ENCODE measurements at places on chromosomes 4 and X. TPM values are rescaled to one million over a fixed set of nuclear protein-coding genes. Genes with fewer than 3 reads are reported as not detected.

DNA sequence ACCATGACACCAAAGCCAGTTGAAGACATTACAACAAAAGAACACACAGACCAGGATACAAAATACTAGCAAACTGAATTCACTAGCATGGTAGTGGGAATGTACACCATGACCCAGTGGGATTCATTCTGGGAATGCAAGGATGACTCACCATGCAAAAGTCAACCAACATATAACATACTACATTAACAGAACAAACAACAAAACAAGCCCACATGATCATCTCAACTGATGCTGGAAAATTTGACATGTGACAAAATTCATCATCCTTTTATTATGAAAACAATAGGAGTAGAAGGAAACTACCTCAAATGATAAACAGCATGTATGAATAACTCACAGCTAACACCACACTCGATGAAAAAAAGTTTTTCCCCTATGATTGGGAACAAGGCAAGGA, 190.2 kb downstream of the DCLK2 start:
- no peak overlapping the region for H3K27ac ChIP-seq
- DNase-seq = no peak
- H3K4me1 ChIP-seq = no peaks in the 10 kb centered on the region
- peaks cover 2% of the 10 kb centered on the region for H3K36me3 ChIP-seq
- H3K27me3 ChIP-seq = no peaks in the 10 kb centered on the region

- H3K27ac ChIP-seq = no peak overlapping the region
- no peaks in the 10 kb centered on the region for H3K4me1 ChIP-seq
- H3K4me3 ChIP-seq = no peak overlapping the region
- DNase-seq = no peak
- no peaks in the 10 kb centered on the region for H3K36me3 ChIP-seq
Measured at GRCh38 chr4:177225605-177226004, 84.1 kb upstream of the NEIL3 start.

GRCh38 chrX:153365670-153366069, 31.7 kb downstream of the ZNF275 start:
- H3K4me1 ChIP-seq = no peaks in the 10 kb centered on the region
- H3K27ac ChIP-seq = no peak overlapping the region
- H3K4me3 ChIP-seq = no peak overlapping the region
- no peaks in the 10 kb centered on the region for H3K27me3 ChIP-seq
- no peaks in the 10 kb centered on the region for H3K36me3 ChIP-seq
- no peak for DNase-seq

GRCh38 chrX:370963-371745, 15.6 kb downstream of the PPP2R3B start:
- H3K36me3 ChIP-seq = peaks cover 20% of the 10 kb centered on the region
- H3K4me1 ChIP-seq = peaks cover 55% of the 10 kb centered on the region
- H3K27ac ChIP-seq = no peak overlapping the region

- H3K4me1 ChIP-seq = no peaks in the 10 kb centered on the region
- no peaks in the 10 kb centered on the region for H3K36me3 ChIP-seq
- H3K27me3 ChIP-seq = no peaks in the 10 kb centered on the region
- H3K27ac ChIP-seq = no peak overlapping the region
Measured at GRCh38 chr4:20159516-20159915, 92.2 kb upstream of the SLIT2 start.

GRCh38 chr4:62930884-62931283, 1478.4 kb downstream of the TECRL start:
- H3K4me3 ChIP-seq = no peak overlapping the region
- H3K27ac ChIP-seq = no peak overlapping the region
- DNase-seq = no peak

The GPC4 gene
- polyA plus RNA-seq = 17.8 TPM

GRCh38 chr4:155140889-155141288, 67.5 kb upstream of the NPY2R start:
- DNase-seq = peak; percentile 55
- H3K4me1 ChIP-seq = no peaks in the 10 kb centered on the region
- H3K27ac ChIP-seq = no peak overlapping the region
- H3K4me3 ChIP-seq = no peak overlapping the region

The UGT2B7 gene
- 0.32 TPM for polyA plus RNA-seq

The ZFP92 gene
- polyA plus RNA-seq = 2.6 TPM

DNA sequence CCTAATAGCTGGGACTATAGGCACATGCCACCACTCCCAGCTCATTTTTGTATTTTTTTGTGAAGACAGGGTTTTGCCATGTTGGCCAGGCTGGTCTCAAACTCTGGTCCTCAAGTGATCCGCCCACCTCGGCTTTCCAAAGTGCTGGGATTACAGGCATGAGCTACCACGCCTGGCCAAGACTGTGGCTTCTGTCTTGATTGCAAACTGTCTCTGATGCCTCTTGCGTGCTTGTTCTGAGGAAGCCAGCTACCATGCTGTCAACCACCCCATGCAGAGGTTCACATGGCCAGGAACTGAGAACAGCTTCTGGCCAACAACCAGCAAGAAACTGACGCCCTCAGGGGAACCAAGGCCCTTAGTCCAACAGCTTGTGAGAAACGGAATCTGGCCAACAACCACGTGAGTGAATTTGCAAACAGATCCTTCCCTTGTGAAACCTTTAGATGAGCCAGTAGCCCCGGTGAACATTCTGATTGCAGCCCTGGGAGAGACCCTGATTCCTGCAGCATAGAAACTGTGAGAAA, 71.2 kb downstream of the SUPT20HL2 start:
- no peaks in the 10 kb centered on the region for H3K4me1 ChIP-seq
- DNase-seq = no peak
- no peaks in the 10 kb centered on the region for H3K36me3 ChIP-seq
- peaks cover 10% of the 10 kb centered on the region for H3K27me3 ChIP-seq

DNA sequence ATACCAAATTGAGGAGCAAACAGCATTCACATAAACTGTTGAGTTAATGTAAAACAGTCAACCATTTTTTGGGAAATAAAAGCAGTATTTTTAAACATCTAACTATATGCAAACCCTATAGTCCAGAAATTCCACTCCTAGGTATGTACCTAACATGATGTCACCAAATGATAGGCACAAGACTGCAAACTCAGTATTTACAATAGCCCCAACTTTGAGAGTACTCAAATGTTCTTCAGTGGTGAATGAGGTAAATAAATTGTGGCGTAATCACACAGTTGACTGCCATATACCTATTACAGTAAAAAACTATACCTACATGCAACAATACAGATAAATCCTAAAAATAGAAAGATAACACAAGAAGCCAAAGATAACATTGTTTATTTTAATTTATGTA, 1243.8 kb upstream of the ADGRL3 start:
- H3K27ac ChIP-seq = no peak overlapping the region
- H3K4me3 ChIP-seq = no peak overlapping the region
- DNase-seq = no peak
- H3K36me3 ChIP-seq = no peaks in the 10 kb centered on the region

- DNase-seq = no peak
- H3K4me3 ChIP-seq = no peak overlapping the region
- peaks cover 8% of the 10 kb centered on the region for H3K27me3 ChIP-seq
- H3K36me3 ChIP-seq = no peaks in the 10 kb centered on the region
Measured at GRCh38 chrX:16061296-16061695, 62.1 kb upstream of the GRPR start.

- H3K4me1 ChIP-seq = peaks cover 6% of the 10 kb centered on the region
- H3K27me3 ChIP-seq = peaks cover 9% of the 10 kb centered on the region
- peaks cover 3% of the 10 kb centered on the region for H3K36me3 ChIP-seq
- no peak overlapping the region for H3K27ac ChIP-seq
- no peak for DNase-seq
Measured at GRCh38 chrX:9654929-9655328, 110.7 kb downstream of the GPR143 start.

GRCh38 chr4:76984127-76984526, 34.6 kb downstream of the SEPTIN11 start:
- H3K27ac ChIP-seq = peak overlapping the region; percentile 78
- H3K36me3 ChIP-seq = no peaks in the 10 kb centered on the region
- no peak overlapping the region for H3K4me3 ChIP-seq
- peaks cover 11% of the 10 kb centered on the region for H3K4me1 ChIP-seq
- H3K27me3 ChIP-seq = no peaks in the 10 kb centered on the region

The PPAT gene
- 16.0 TPM for polyA plus RNA-seq

- H3K27ac ChIP-seq = no peak overlapping the region
- H3K4me3 ChIP-seq = no peak overlapping the region
- DNase-seq = no peak
- no peaks in the 10 kb centered on the region for H3K4me1 ChIP-seq
- no peaks in the 10 kb centered on the region for H3K27me3 ChIP-seq
Measured at GRCh38 chr4:73451404-73451803, 15.4 kb downstream of the AFP start.

DNA sequence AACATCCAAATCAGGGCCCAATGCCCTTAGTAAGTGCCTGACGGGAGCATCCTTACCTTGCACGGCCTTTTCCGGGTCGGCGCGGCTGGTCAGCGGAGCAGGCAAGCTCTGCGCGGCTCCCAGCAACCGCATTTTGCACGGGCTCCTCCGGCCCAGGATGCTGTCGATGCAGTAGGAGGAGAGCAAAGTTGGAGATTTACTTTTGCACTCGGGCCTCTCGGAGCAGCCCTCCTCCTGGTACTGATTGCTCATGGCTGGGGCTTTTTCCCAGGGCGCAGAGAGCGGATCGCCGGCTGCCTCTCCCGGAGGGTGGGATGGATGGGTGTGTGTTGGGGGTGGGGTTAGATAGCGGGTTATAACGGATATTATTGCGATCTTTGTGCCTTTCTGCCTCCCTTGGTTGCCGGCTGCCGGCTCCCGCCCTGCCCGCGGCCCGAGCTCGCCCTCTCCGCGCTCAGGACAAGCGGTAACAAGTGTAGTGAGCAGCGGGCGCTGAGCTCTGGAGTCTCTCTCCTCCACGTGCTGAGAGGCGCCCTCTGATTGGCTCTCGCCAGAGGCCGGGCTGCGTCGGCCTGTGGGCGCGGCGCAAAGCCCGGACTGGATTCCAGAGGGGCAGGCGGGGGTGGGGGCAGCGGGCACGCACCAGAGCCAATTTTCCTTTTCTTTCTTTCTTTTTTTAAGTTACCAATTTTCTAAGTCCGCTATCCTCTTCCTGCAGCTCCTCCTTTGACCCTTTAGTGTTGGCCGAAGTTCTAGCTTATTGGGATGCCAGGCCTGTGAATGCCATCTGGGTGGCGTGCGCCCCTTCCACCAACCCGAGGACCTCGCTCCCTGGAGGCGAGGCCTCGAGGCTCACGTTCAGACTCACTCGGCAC, at the start of gene ARX:
Gene ARX (minus strand): TSS at position 480 of the 875 bp plus-strand sequence. CDS start 228 bp downstream, at position 252.
- DNase-seq = peak; percentile 53
- H3K4me3 ChIP-seq = no peak within 1 kb of the TSS
- no peaks in the 10 kb centered on the region for H3K36me3 ChIP-seq
- peaks cover 48% of the 10 kb centered on the region for H3K4me1 ChIP-seq
- no peak within 1 kb of the TSS for H3K27ac ChIP-seq

- no peak overlapping the region for H3K27ac ChIP-seq
- peaks cover 12% of the 10 kb centered on the region for H3K4me1 ChIP-seq
- no peaks in the 10 kb centered on the region for H3K27me3 ChIP-seq
- H3K4me3 ChIP-seq = no peak overlapping the region
- DNase-seq = no peak
Measured at GRCh38 chr4:140044337-140044902, 109.6 kb downstream of the MAML3 start.

The NR0B1 gene
- 4.8 TPM for polyA plus RNA-seq
